Activated naive CD8-positive, alpha-beta T cell treated with anti-CD3 and anti-CD28 coated beads for 36 hours (primary cell): ENCODE measurements at places on chromosomes 12 and 14. TPM values are rescaled to one million over a fixed set of nuclear protein-coding genes. Genes with fewer than 3 reads are reported as not detected.

- no peaks in the 10 kb centered on the region for H3K4me1 ChIP-seq
- H3K36me3 ChIP-seq = no peaks in the 10 kb centered on the region
- no peaks in the 10 kb centered on the region for H3K27me3 ChIP-seq
- H3K27ac ChIP-seq = no peak overlapping the region
Observed at GRCh38 chr14:38611928-38612327, 356.0 kb upstream of the CLEC14A start.

DNA sequence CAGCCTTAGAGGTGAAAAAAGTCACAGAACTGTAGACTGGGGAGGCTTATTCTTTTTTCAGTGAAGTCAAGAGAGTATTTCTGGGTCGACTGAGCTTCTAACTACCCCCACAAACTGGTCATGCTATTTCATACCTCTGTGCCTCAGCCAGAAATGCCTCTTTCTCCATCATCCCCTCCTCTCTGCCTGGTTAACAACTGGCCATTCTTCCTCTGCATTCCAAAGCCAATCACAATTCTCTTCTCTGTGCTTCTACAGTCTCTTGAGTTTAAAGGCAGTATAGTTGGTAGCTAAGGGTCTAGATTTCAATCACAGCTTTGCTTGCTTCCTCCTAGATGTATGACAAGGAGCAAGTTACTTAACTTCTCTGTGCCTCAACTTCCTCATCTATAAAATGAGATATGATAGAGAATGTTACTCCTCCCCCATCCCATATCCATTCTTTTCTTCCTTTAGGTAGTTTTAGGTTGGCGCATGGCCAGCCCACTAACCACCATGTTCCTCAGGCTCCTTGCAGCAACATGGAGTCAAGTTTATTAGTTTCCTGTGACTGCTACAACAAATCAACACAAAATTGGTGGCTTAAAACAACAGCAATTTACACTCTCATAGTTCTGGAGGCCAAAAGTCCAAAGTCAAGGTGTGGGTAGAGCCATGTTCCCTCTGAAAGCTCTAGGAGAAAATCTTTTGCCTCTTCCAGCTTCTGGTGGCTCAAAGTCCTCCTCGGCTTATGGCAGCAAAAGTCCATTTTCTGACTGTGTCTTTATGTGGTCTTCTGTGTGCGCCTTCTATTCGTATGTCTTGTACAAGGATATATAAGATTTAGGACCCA, 62.5 kb downstream of the ITPR2 start:
- no peak overlapping the region for H3K4me3 ChIP-seq
- no peak for DNase-seq

DNA sequence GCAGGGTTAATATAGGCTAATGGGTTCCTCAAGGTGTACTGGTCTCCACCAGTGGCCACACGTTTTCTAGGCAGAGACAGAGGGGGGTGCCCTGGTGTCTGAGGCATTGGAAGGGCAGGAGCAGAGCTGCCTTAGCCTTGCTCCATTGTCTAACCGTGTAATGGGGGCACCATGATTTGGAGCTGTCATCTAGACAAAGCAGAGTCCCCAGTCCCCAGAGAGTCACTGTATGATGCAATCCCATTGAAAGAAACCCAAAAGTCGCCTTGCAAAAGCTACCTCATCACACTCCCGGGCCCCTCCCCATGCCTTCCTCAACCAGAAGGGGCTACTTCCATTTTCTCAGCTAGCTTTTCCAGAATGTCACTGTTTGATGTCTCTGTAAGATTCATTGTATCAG, 487.1 kb downstream of the AACS start:
- no peaks in the 10 kb centered on the region for H3K4me1 ChIP-seq
- H3K27me3 ChIP-seq = peaks cover 7% of the 10 kb centered on the region
- no peak overlapping the region for H3K27ac ChIP-seq
- DNase-seq = no peak
- H3K36me3 ChIP-seq = no peaks in the 10 kb centered on the region

DNA sequence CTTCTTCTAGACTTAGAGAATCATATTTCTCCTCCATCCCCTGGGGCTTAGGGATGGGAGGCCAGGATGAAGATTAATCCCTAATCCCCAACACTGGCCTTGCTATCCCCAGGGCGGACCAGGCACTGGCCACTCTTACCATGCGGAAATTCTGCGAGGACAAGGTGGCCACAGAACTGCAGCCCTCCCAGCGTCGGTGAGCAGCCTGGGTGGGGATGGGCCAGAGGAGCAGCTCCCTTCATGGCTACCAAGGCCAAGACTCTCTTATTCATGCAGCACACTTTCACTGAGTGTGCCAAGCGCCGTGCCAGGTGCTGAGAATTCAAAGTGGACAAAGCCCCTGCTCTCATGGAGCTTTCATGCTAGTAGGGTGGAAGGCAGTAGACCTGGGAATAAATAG, 7.0 kb downstream of the TNS2 start:
- no peaks in the 10 kb centered on the region for H3K36me3 ChIP-seq
- H3K4me3 ChIP-seq = no peak overlapping the region
- H3K27me3 ChIP-seq = no peaks in the 10 kb centered on the region
- no peak overlapping the region for H3K27ac ChIP-seq
- H3K4me1 ChIP-seq = peaks cover 5% of the 10 kb centered on the region
- DNase-seq = no peak

LMO3 gene
- not detected for total RNA-seq

KRT6C gene
- not detected for total RNA-seq

SOAT2 gene
- 3.8 TPM for total RNA-seq

DNA sequence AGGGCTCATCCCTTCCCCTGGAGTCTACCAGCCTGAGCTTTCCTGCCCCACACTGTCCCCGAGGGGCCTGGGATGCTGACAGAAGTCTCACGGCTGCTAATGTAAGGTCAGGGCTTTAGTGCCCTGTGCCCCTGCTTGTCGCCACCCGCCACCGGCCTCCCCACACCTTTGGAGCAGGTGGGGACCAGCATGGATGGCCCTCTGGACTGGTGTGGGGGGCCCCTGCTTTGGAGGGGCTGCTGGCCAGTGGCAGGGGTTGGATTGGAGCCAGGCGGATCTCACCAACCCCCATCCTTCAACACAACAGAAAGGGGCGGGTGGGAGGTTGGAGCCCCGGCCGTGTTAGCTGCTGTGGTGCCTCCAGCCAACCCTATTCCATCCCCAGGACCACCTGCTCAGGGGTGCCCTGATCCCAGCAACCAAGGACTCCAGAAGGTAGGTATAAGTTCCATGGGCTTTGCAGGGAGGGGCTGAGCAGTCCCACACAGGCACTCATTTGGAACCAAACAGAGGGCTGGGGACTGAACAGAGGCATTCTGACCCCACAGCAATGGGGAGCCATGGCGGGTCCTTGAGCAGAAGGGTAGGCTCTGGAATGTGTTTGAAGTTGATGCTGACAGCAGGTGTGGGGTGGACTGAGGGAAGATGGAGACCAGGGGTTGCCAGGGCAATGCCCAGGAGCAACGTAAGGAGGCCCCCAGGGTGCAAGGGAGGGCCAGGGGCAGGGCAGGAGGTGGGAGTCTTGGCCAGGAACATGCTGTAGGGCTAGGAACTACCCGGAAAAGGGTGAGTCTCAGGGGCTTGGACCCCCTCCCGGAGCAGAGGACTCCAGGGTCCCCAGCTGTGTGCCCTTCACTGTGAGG, 145.1 kb upstream of the C14orf180 start:
- H3K36me3 ChIP-seq = no peaks in the 10 kb centered on the region
- H3K4me3 ChIP-seq = no peak overlapping the region

- no peak for DNase-seq
- no peaks in the 10 kb centered on the region for H3K4me1 ChIP-seq
- no peak overlapping the region for H3K27ac ChIP-seq
- H3K4me3 ChIP-seq = no peak overlapping the region
Observed at GRCh38 chr12:67410667-67411067, 141.5 kb downstream of the CAND1 start.

IL31 gene
- not detected for total RNA-seq

DNA sequence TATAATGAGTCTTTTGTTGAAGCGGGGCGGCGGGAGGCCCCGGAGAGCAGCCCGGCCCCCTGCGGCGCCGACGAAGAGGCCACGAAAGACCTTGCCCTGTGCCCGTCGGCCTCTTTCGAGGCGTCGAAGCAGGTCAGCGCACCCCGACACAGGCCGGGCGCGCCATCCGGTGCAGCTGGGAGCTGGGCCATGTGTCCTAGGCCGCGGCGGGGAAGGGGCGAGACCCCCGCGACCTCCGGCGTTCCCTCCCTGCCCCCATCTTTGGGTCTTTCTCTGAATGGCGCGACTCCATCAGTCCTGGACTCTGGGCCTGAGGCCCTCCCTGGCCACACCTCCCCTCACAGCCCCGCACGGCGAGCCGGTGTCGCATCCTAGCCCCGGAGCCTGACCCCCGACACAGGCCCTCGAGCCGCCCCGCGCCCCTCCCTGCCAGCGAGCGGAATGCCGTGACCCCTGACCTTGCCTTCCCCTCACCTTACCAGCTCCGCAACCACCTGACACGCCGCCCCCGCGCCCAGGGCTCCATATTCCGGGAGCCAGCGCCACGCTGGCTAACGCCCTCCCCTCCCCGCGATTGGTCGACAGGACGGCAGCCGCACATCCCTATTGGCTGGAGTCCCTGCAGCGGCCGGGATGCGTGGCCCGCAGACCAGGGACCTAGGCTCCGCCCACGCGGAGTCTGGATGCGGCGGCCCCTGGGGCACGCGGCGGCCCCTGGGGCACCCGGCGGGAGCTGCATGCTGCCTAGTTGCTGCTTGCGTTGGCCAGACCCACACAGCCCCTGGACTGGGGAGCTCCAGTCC, at the start of gene SLC11A2:
Gene SLC11A2 (minus strand): TSS at position 549 of the 803 bp plus-strand sequence. CDS start 15,656 bp downstream, outside the sequence.
- H3K36me3 ChIP-seq = peaks cover 9% of the 10 kb centered on the region
- peaks cover 46% of the 10 kb centered on the region for H3K4me1 ChIP-seq
- peak; percentile 96 for DNase-seq
- peak within 1 kb of the TSS; percentile 96 for H3K27ac ChIP-seq

RIPK3 gene
- 5.4 TPM for total RNA-seq

A2ML1 gene
- not detected for total RNA-seq

SERPINA10 gene
- not detected for total RNA-seq

DNA sequence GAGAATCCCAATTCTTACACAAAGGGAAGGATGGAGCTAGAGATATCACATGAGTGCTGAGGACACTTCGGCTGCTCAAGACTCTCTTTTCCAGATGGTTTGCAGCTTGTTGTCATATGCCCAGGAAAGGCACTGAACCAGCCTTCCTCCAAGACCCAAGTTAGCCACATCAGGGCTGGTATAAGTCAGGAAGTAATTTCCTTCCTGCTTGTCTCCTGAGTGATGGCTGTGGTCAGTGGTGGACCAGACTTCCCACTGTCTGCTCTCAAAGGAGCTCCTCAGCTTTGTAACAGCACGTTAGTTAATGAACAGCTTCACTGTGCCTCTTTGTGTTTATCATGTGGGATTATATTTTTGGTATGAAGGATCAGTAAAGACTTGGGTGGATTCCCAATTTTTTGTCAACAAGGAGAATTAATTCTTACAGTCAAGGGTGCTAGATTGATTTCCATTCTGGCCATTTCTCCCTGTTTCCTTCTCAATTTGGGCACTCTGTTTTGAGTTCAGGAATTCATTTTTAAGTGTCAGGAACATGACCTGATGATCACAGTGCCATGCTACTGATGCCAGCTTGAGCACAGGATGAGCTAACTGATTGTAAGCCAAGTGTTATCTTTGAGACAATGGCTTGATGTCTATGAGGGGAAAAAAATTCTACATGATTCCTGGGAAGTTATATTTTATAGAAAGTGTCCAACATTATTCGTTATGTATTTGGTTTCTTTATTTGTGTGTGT, 145.8 kb downstream of the GCH1 start:
- H3K4me3 ChIP-seq = no peak overlapping the region
- H3K27ac ChIP-seq = no peak overlapping the region
- H3K36me3 ChIP-seq = peaks cover 2% of the 10 kb centered on the region
- peaks cover 13% of the 10 kb centered on the region for H3K4me1 ChIP-seq
- DNase-seq = no peak

KRT74 gene
- not detected for total RNA-seq

DNA sequence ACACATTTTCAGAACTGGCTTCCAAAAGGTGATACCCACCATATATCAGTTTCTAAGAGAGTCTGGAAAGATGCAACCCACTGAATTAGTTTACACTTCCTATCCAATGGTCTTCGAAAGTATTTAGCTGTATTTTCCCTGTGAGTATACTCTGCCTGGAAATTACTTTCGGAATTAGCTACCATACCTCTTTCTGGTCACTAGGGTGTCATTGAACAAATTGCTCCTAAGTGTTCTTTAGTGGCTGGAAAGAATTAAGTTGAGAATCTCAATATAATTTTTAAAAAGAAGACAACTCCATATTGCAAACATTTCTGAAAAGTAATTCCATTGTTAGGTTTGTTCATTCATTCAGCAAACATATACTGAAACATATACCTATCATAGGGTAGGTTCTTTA, 283.1 kb upstream of the SSTR1 start:
- no peaks in the 10 kb centered on the region for H3K4me1 ChIP-seq
- H3K36me3 ChIP-seq = no peaks in the 10 kb centered on the region
- no peaks in the 10 kb centered on the region for H3K27me3 ChIP-seq
- DNase-seq = no peak

RBM19 gene
- 86.9 TPM for total RNA-seq

DNA sequence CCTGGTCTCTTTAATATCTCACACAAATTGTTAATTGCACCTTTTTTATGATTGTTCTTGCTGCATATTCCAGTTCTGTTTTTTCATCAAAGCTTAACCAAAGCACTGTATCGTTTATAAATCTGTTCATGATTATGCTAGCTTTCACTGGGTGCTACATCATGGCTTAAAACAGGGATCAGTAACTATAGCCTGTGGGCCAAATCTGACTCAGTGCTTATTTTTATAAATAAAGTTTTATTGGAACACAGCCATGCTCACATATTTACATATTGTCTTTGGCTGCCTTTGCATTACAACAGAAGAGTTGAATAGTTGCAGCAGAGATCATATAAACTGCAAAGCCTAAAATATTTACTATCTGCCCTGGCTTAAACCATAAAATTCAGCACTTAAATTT, 183.4 kb upstream of the NRXN3 start:
- no peaks in the 10 kb centered on the region for H3K36me3 ChIP-seq
- H3K27me3 ChIP-seq = no peaks in the 10 kb centered on the region
- H3K27ac ChIP-seq = no peak overlapping the region
- DNase-seq = no peak

PTPRR gene
- total RNA-seq = not detected

DNA sequence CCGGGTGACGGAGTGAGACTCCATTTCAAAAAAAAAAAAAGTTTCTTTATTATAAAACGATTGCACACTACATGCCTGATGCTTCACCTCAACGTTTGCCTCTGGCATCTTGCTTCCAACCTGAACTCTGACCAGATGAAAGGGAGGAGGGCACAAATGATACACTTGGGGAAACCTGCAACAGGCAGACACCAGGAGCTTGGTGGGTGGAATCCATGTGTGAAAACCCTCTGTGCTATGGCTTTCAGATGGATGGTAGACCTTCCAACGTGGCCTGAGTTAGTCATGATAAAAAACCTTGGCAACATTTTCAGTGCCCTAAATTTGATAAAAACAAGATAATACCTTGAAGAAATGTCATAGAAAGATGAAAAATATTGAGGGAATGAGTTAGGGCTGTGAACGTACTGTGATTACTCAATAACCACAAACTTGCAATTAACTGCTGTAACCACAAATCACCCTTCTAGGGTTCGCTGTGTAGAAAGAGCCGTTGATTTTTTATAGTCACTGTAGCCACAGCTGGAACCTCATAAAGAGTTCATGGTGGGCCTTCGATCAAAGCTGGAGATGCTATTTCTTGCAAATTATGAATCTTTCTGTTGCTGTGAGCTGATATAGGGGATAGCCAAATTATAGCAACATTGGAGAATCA, 26.1 kb upstream of the GZMB start:
- H3K36me3 ChIP-seq = peaks cover 2% of the 10 kb centered on the region
- H3K27ac ChIP-seq = peak overlapping the region; percentile 79
- H3K27me3 ChIP-seq = peaks cover 13% of the 10 kb centered on the region
- H3K4me1 ChIP-seq = peaks cover 52% of the 10 kb centered on the region
- no peak for DNase-seq

GRCh38 chr12:78149459-78149858, 318.8 kb downstream of the NAV3 start:
- no peaks in the 10 kb centered on the region for H3K36me3 ChIP-seq
- no peak for DNase-seq
- H3K27me3 ChIP-seq = no peaks in the 10 kb centered on the region
